ENCODE measurements at places on chromosomes 3 and 15.

DNA sequence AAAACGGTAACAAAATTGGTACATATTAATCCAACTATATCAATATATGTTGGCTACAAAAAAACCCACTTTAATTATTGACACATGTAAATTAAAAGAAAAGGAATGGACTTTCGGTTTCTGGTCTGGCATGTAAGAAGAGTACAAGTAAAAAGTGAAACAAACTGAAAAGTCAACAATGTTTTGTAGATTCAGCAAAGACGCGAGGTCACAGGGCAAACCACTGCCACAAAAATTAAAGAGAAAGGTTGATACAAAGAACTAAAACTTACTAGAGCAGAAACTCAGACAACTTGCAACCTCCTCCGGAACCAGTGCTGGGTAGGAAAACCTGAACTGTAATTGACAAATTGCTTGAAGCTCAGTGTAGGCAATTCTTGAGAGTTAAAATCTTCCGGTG is 110.6 kb upstream of the ARPP21 start:
- DNase-seq = no peak

GRCh38 chr15:38636597-38636996 is 72.0 kb upstream of the RASGRP1 start:
- DNase-seq = no peak

- DNase-seq = no peak
These were observed 199.5 kb upstream of the LPP start for GRCh38 chr3:187954516-187954872.

DNA sequence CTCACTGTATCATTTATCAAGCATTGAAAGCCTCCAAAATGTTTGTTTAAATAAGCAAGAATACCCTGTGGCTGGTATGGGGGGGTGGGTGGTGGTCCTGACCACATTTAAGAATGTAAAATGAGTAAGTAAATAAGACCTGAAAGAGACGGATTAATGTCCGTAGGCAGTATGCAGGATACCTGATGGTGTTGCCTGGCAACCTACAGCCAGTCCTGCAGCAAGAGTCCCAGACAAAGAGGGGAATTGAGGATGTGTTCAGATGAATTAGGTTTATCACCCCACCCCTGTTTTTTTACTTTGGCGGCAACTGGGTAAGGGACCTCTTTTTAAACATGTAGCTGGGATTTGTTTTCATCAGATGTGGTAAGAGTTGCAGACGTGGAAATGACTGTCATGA is 99.8 kb upstream of the BFSP2 start:
- DNase-seq = no peak

GRCh38 chr15:29550834-29551465 is 271.3 kb downstream of the TJP1 start:
- DNase-seq = no peak

- DNase-seq = no peak
These were observed 37.2 kb downstream of the SSUH2 start for GRCh38 chr3:8607234-8608040.

GRCh38 chr3:166570102-166570501 is 732.9 kb upstream of the BCHE start:
- DNase-seq = no peak

Data from activated naive CD4-positive, alpha-beta T cell treated with anti-CD3 and anti-CD28 coated beads, Interleukin-2, amount 50 U/mL, for 72 hours (primary cell).